ENCODE measurements at places on chromosomes 13 and 19.
A peak's percentile ranks its signal among the peaks of the same experiment; 100 is the strongest.

DNA sequence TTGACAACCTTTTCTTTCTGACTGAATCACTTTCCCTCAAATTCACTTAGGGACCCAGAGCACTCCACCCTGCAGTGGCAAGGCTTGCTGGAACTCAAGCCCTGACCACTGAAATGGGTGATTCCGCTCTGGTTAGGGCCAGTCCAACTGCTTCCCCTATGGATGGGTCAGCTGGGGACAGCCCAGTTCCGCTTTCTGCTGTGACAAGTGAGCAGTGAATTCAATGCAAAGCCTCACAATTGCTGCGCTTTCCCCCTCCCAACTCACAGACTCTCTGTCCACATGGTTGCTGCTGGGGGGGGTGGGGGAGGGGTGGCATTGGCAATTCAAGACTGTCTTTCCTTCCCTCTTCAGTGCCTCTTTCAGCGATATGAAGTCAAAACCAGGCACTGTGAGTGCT is 18.7 kb downstream of the CD70 start:
- ATAC-seq: no peak

DNA sequence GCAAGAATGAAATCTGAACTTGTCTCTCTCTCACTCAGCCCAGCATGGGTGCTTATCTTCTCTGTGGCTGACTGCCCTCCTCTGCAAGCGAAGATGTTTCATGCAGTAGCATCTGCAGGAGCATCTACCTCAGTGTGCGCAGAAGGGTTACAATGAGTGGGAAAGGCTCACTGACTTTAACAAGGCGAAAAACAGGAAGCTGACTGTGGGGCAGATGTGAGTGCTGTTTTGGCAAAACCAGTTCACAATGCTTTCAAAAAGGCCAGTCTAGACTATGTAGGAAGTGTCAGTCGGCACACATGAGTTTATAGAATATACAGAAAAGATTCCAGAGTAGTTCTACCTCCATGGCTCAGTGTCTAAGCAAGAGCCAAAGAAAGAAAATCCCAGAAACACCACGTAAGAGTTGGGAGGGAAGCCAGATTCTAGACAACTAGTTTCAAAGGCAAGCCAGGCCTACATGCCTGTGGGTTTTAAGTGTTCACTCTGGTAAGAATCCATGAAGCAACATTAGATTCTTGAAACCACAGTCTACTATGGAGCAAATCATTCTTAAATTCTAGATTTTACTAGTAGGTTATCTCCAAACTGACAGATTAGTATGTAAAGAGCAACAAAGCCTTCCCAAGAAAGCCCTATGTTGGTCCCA is 124.5 kb downstream of the ABCC4 start:
- ATAC-seq: no peak

DNA sequence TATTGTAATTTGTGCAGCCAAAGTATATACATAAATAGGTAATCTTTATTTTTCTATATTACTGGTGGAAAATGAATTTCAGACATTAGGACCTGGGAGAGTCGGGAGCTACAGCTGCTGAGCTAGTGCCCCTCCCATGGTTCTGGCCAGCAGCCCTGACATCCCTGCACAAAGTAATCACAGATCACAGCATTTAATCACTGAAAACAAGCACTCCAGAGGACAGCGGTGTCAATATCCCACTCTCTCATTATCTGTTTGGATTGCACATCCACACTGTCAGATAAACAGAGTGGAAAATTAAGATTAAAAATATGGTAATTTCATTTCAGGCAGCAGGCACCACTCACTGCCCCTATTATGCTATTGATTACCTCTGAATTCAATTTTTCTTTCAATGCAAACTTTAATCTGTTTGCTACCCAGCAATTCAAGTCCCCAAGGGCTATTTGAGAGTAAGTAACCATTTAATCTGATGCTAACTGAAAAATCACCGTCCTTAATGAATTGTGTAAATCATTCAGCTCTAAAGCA is 254.1 kb upstream of the SOX21 start:
- ATAC-seq: no peak

DNA sequence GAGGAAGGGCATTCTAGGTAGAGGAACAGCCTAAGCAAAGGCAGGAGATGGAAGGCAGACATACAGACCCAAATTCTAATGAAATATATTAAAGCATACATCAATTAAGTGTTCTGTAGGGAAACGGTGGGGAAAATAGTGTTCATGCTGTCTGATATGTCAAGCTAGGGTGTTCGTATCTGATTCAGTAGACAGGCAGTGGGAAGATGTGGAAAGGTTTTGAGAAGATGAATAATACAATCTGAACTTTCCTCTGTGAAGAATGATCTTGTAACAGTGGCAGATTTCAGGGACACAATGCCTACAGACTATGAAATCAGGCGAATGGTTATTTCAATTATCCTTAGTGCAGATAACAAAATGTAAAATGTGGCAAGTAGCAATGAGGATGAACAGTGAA is 594.2 kb downstream of the KCTD12 start:
- ATAC-seq: no peak

GRCh38 chr19:46975925-46976782 is 43.5 kb upstream of the NPAS1 start:
- ATAC-seq: no peak

DNA sequence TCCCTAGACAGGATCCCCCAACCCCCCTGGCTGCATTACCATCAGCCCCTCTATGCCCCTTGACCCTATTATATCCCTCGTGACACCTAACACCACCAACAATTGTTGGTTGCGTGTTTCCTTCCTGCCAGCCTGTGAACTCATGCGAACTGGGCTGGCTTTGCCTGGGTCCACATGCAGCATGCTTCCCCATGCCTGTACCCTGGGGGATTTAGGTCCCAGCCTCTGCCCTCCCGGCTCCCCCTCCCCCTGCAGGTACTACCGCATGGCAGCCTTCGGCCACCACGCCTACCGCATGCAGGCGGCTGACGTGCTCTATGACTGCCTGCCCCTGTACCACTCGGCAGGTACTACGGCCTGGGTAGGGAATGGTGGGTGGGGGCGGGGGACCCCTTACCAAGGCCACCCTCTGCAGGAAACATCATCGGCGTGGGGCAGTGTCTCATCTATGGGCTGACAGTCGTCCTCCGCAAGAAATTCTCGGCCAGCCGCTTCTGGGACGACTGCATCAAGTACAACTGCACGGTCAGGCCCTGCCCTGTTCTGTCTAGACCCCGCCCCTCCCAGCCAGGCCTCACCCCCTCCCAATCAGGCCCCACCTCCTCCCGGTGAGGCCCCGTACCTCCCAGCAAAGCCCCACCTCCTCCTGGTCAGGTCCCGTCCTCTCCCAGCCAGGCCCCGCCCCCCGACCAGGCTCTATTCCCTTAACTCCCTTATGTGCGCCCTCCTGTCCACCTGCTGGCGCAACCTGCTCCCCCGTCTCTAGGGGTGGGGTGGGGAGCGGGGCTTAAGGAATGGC is 18.5 kb downstream of the SLC27A1 start:
- ATAC-seq: peak; percentile 91

- ATAC-seq: no peak
These were observed 133.4 kb downstream of the FOXO1 start for GRCh38 chr13:40533072-40533471.

- ATAC-seq: no peak
These were observed 3.3 kb downstream of the MBD3L1 start for GRCh38 chr19:8835446-8835845.

GRCh38 chr13:45063261-45063860 is 56.9 kb upstream of the GTF2F2 start:
- ATAC-seq: no peak

GRCh38 chr13:24161980-24162525 is 1.5 kb downstream of the SPATA13 start:
- ATAC-seq: no peak

DNA sequence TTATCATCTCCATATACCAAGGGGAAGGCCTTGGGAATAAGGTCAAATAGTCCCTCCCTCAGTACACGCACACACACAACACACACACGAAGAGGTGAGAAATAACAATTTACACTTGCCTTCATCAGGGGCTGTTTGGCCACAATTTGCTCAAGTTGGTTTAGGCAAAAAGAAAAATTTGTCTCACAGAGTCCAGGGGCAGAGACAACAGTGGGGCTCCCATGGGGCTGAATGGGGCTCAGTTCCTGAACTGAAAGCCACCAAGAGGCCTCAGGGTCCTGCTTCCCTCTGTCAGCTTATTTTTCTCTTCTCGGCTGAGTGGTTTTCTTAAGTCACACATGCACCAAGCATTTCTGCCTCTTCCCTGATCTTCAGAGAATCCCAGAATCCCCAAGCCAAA is 35.5 kb downstream of the PCDH8 start:
- ATAC-seq: peak; percentile 50

DNA sequence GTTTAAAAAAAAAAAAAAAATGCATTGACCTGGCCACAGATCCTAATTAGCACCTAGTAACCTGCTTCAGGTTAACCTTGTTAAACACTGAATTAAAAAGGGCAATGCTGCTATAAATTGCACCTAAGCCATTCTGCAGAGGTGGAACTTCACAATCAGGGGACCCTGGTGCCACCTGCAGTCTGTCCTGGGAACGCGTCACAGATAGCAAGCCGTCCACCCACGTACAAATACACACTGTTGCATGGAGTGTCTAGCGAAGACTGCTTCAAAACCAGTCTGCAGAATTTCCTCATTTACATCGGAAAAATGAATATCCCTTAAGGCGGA is 169.3 kb downstream of the COL4A1 start:
- ATAC-seq: peak; percentile 73

DNA sequence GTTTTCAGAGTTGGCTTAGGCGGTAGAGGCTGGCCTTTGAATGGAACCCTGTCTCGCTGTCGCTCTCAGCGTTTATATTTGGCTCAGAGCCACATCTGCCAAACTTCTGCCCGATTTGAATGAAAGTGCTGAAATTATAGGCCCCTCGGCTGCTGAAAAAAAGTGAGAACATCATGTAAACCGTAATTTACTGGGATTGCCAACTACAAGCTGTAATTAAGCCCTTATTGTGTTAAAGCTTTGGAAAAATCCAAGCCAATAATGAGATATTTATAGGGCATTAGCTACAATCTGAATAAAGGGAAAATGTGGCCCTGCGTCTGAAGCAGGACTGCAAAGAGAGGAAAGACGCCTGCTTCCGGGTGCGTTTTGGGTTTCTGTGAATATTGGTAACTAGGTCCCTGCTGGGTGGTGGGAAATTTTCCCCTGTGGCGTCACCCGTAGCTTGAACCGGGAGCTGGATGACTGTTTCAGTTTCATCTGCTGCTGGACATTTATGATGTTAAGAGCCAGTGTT is 9.9 kb downstream of the DNM2 start:
- no peak for ATAC-seq

- ATAC-seq: no peak
These were observed 769.8 kb upstream of the MIR17HG start for GRCh38 chr13:90577726-90578125.

DNA sequence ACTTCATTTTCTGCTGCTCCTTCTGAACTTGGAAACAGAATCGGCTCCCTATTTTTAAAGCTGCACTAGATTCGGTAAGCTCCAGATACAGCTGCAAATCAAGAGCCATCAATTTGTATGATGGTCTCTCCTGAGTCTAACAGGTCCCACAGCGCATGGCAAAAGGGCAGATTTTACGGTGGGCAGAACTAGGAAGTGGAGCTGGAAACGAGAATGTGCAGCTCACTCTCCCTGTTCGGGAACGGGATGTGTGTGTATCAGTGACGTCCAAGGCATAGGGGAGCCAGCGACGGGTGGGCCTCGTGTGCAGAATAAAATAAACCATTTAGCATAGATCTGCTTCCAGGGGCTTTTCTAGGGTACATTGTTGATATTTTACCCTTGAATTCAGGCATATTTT is 74.2 kb downstream of the COL4A1 start:
- no peak for ATAC-seq

- ATAC-seq: no peak
These were observed 10.5 kb downstream of the PLEKHF1 start for GRCh38 chr19:29675650-29676186.

DNA sequence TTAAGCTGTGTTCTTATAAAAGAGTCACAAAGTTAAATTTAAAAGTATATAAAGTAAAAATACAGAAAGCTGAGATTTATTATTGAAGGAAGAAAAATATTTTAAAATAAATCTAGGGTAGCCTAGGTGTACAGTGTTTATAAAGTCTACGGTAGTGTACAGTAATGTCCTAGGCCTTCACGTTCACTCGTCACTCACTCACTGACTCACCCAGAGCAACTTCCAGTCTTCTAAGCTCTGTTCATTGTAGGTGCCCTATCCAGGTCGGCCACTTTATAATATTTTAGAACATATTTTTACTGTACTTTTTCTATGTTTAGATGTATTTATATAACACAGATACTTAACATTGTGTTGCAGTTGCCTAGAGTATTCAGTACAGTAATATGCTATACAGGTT is 47.4 kb downstream of the NDFIP2 start:
- ATAC-seq: no peak

GRCh38 chr13:40206241-40207000 is 460.0 kb downstream of the FOXO1 start:
- peak; percentile 86 for ATAC-seq

DNA sequence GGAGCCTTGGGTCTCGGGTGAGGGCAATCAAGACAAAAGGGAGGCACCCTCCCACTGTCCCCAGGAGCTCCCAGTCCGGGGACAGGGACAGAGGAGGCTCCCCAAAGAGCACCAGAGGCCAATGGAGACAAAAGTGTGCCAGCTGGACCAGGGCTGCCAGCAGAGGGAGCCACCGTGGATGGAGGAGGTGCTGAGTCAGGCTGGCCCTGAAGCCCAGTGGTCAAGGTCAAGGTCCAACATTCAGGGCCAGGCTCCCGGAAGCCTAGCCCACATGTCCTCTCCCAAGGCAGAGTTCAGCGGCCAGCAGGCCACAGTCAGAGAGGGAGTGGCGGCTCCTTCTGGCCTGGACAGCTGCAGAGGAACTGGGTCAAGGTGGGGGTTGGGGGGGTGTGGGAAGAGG is 8.4 kb downstream of the COL5A3 start:
- ATAC-seq: no peak

DNA sequence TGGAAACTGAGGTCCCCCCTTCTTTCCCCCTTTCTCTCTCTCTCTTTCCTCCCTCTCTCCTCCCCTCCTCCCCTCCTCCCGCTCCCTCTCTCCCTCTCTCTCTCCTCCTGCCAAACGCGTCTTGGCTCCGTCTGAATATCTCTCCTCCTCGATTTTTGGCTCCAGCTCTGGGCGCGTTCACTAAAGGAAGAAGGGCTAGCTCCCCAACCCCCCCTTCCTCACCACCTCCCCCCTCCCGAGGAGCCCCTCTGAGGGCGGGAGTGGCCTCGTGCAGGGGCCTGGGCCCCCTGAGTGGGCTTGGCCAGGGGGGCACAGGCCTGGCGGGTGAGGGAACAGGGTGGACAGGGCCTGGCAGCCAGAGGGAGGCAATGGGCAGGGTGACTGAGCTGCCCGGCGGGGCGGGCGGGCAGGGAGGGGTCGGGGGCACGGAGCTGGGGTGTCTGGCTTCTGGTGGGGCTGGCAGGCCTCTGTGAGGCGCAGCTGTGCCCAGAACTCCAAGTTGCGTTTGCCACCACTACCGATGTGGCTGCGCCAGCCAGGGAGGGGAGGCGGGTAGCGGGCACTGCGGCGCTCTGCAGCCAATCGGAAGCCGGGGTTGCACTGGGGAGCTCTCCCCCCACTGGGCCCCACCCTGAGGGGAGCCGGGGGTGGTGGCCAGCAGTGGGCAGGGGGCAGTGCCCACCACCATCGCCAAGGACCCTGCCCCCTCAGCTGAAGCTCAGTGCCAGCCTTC is 7.1 kb downstream of the NFIX start:
- ATAC-seq: peak; percentile 35

- ATAC-seq: no peak
These were observed 13.6 kb downstream of the C19orf25 start for GRCh38 chr19:1465191-1466016.
